ENCODE measurements at places on chromosomes 11 and 22. TPM values are rescaled to one million over a fixed set of nuclear protein-coding genes. Genes with fewer than 3 reads are reported as not detected.

Gene OR51B2
- total RNA-seq = not detected

Gene UBQLN3
- total RNA-seq = 105 TPM

- no peak for DNase-seq
- no peaks in the 10 kb centered on the region for H3K27me3 ChIP-seq
- H3K27ac ChIP-seq = no peak overlapping the region
- no peaks in the 10 kb centered on the region for H3K36me3 ChIP-seq
- H3K4me3 ChIP-seq = no peak overlapping the region
Observed at GRCh38 chr11:111531136-111531535, 9.4 kb upstream of the LAYN start.

- no peak overlapping the region for H3K4me3 ChIP-seq
- no peak overlapping the region for H3K27ac ChIP-seq
Observed at GRCh38 chr22:22880645-22881044, 7.0 kb upstream of the IGLL5 start.

GRCh38 chr22:33163815-33164214 lies 105.6 kb upstream of the SYN3 start:
- H3K36me3 ChIP-seq = no peaks in the 10 kb centered on the region
- H3K4me3 ChIP-seq = no peak overlapping the region
- H3K4me1 ChIP-seq = no peaks in the 10 kb centered on the region
- no peak for DNase-seq
- H3K27ac ChIP-seq = no peak overlapping the region
- no peaks in the 10 kb centered on the region for H3K27me3 ChIP-seq

DNA sequence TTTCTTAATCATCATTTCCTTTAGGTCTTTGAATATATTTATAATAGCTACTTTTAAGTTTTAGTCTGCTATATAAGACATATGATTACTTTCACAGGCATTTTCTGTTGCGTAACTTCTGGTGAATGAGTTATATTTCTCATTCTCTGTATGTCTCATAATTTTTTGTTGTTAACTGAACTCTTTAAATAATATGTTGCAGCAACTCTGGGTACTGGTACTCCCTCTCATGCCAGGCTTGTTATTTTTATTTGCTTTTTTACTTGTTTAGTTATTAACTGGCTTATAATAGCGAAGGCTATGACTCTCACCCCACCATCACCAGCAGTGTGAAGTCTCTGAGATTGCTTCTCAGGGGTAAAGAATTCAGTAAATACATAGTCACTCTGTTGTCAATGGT lies 524.2 kb upstream of the CHORDC1 start:
- no peak overlapping the region for H3K4me3 ChIP-seq
- DNase-seq = no peak
- H3K27me3 ChIP-seq = no peaks in the 10 kb centered on the region
- H3K36me3 ChIP-seq = no peaks in the 10 kb centered on the region

Gene KCNQ1
- 24.2 TPM for total RNA-seq

Gene TANGO2
- 21.5 TPM for total RNA-seq

Gene TPH1
- 1.9 TPM for total RNA-seq

Gene OR51F1
- total RNA-seq = not detected

- H3K4me3 ChIP-seq = no peak overlapping the region
- no peak for DNase-seq
- H3K4me1 ChIP-seq = peaks cover 16% of the 10 kb centered on the region
- no peaks in the 10 kb centered on the region for H3K36me3 ChIP-seq
- no peak overlapping the region for H3K27ac ChIP-seq
- no peaks in the 10 kb centered on the region for H3K27me3 ChIP-seq
Observed at GRCh38 chr11:27281276-27281675, 81.7 kb downstream of the CCDC34 start.

DNA sequence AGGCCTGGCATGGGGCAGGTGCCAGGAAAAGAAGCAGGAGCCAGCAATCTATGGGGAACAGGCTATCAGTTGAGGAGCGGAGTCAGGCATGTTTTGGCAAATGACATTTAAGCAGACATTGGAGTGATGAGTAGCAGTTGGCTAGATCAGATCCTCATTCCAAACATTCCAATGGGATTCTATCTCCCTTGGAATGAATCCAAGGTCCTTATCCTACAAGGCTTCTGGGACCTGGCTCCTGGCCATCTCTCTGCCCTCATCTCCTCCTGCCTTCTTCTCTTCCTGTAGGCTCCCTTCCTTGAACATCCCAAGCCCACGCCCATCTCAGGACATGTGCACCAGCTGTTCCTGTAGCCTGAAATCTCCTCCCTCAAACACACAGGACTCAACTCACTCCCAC lies 1074.5 kb downstream of the TBC1D22A start:
- H3K4me1 ChIP-seq = no peaks in the 10 kb centered on the region
- no peak overlapping the region for H3K4me3 ChIP-seq
- H3K27me3 ChIP-seq = no peaks in the 10 kb centered on the region
- H3K36me3 ChIP-seq = no peaks in the 10 kb centered on the region
- DNase-seq = no peak

GRCh38 chr11:121420398-121420797 lies 31.7 kb upstream of the SORL1 start:
- no peak for DNase-seq
- no peak overlapping the region for H3K4me3 ChIP-seq
- no peaks in the 10 kb centered on the region for H3K36me3 ChIP-seq
- no peaks in the 10 kb centered on the region for H3K27me3 ChIP-seq

Gene OR2AT4
- 0.94 TPM for total RNA-seq

Gene PNPLA3
- 0.93 TPM for total RNA-seq

DNA sequence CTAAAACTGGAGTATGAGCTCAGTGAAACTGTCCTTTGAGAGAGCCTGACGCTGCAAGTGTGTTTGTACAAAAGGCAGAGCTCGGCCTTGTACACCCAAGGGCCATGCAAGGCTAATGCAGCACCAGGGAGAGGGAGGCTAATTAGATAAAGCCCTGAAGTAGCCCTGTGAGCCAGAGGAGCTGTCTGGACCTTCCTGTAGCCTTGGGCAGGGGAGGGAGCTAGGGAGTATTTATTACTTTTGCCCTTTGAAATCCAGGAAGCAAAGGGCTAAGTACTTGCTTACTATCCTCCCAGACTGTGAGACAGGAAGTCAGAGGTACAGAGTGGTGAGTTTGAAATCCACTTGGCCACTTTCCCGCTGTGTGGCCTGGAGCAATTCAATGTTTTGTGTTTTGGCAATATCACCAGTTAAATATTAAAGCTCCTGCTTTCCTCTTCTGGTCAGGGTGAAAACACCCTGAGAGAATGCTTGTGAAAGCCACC lies 10.2 kb upstream of the LDHA start:
- H3K4me3 ChIP-seq = no peak overlapping the region
- DNase-seq = peak; percentile 66
- H3K27ac ChIP-seq = peak overlapping the region; percentile 93
- H3K27me3 ChIP-seq = no peaks in the 10 kb centered on the region
- H3K36me3 ChIP-seq = no peaks in the 10 kb centered on the region

- H3K4me3 ChIP-seq = no peak overlapping the region
- no peak for DNase-seq
- H3K4me1 ChIP-seq = no peaks in the 10 kb centered on the region
- H3K36me3 ChIP-seq = no peaks in the 10 kb centered on the region
- H3K27me3 ChIP-seq = no peaks in the 10 kb centered on the region
- no peak overlapping the region for H3K27ac ChIP-seq
Observed at GRCh38 chr11:66708701-66709100, 20.3 kb downstream of the SPTBN2 start.

DNA sequence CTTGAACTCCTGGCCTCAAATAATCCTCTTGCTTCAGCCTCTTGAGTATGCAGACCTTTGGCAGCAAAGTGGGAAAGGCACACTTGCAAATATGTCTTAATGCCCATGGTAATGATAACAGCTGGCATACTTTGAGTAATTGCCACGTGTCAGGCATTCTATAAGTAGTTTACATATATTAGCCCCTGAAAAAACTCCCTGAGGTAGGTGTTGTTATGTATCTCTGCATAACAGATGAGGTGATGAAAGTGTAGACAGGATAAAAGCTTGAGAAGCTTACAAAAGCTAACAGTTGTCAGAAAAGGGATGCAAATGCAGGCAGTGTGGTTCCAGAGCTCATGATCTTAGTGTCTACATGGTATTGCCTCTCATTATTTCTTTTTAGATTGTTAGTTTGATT lies 291.1 kb upstream of the C11orf87 start:
- no peak for DNase-seq
- no peaks in the 10 kb centered on the region for H3K36me3 ChIP-seq
- no peaks in the 10 kb centered on the region for H3K27me3 ChIP-seq
- no peaks in the 10 kb centered on the region for H3K4me1 ChIP-seq

DNA sequence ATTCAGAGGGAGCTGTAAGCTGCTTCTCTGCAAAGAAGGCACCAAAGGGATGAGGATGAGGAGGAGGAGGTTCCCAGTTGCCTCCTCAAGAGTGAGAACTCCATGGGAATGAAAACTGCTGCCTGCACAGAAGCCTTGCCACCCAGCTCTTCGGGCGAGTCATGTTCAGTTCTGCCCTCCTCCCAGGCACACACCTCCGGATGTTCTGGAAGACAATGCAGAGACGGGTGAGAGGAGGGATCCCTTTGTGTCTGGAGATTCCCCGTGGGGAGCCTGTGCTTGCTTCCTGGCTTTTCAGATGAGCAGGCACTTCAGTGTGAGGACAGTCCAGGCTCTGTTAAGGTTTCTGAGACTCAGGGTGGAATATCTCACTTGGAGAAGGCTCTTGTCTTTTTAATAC lies 295.6 kb downstream of the DDX10 start:
- H3K36me3 ChIP-seq = no peaks in the 10 kb centered on the region
- H3K4me3 ChIP-seq = no peak overlapping the region
- no peaks in the 10 kb centered on the region for H3K27me3 ChIP-seq
- H3K27ac ChIP-seq = no peak overlapping the region
- DNase-seq = no peak

- DNase-seq = no peak
- H3K4me1 ChIP-seq = no peaks in the 10 kb centered on the region
- H3K27me3 ChIP-seq = no peaks in the 10 kb centered on the region
- H3K4me3 ChIP-seq = no peak overlapping the region
- H3K36me3 ChIP-seq = no peaks in the 10 kb centered on the region
Observed at GRCh38 chr11:59417023-59417422, 9.2 kb downstream of the OR5A2 start.

- H3K4me3 ChIP-seq = no peak overlapping the region
- no peak overlapping the region for H3K27ac ChIP-seq
- H3K36me3 ChIP-seq = no peaks in the 10 kb centered on the region
- no peaks in the 10 kb centered on the region for H3K4me1 ChIP-seq
- no peaks in the 10 kb centered on the region for H3K27me3 ChIP-seq
- no peak for DNase-seq
Observed at GRCh38 chr11:77967121-77967520, 27.3 kb downstream of the INTS4 start.

GRCh38 chr11:68216171-68216938 lies 3.3 kb upstream of the KMT5B start:
- H3K4me3 ChIP-seq = no peak overlapping the region
- no peaks in the 10 kb centered on the region for H3K27me3 ChIP-seq

- no peak overlapping the region for H3K4me3 ChIP-seq
- H3K27ac ChIP-seq = no peak overlapping the region
- no peaks in the 10 kb centered on the region for H3K27me3 ChIP-seq
- DNase-seq = no peak
- H3K4me1 ChIP-seq = no peaks in the 10 kb centered on the region
- H3K36me3 ChIP-seq = no peaks in the 10 kb centered on the region
Observed at GRCh38 chr11:71481101-71481960, 28.3 kb downstream of the NADSYN1 start.

Gene APOL3
- 13.6 TPM for total RNA-seq

Gene RASL10A
- total RNA-seq = 7.1 TPM

GRCh38 chr11:1772270-1773130 lies 8.8 kb upstream of the CTSD start:
- H3K4me3 ChIP-seq = no peak overlapping the region
- no peaks in the 10 kb centered on the region for H3K27me3 ChIP-seq
- H3K4me1 ChIP-seq = peaks cover 13% of the 10 kb centered on the region
- DNase-seq = no peak
- H3K27ac ChIP-seq = no peak overlapping the region

GRCh38 chr11:117459979-117460300 lies 132.3 kb downstream of the CEP164 start:
- no peaks in the 10 kb centered on the region for H3K4me1 ChIP-seq
- H3K4me3 ChIP-seq = no peak overlapping the region
- H3K27ac ChIP-seq = no peak overlapping the region
- H3K27me3 ChIP-seq = no peaks in the 10 kb centered on the region
- no peaks in the 10 kb centered on the region for H3K36me3 ChIP-seq
- no peak for DNase-seq

GRCh38 chr11:34514597-34514996 lies 1.0 kb upstream of the ELF5 start:
- H3K4me3 ChIP-seq = no peak overlapping the region
- DNase-seq = no peak
- H3K36me3 ChIP-seq = no peaks in the 10 kb centered on the region
- no peak overlapping the region for H3K27ac ChIP-seq
- no peaks in the 10 kb centered on the region for H3K27me3 ChIP-seq
- H3K4me1 ChIP-seq = no peaks in the 10 kb centered on the region

- no peaks in the 10 kb centered on the region for H3K36me3 ChIP-seq
- DNase-seq = no peak
- H3K4me3 ChIP-seq = no peak overlapping the region
Observed at GRCh38 chr11:34823639-34824038, 92.5 kb downstream of the APIP start.

Gene CTSW
- 0.71 TPM for total RNA-seq

Gene ALG8
- 61.2 TPM for total RNA-seq

- H3K4me1 ChIP-seq = peaks cover 36% of the 10 kb centered on the region
- no peaks in the 10 kb centered on the region for H3K36me3 ChIP-seq
- no peak overlapping the region for H3K4me3 ChIP-seq
- peak; percentile 81 for DNase-seq
- H3K27ac ChIP-seq = peak overlapping the region; percentile 28
Observed at GRCh38 chr11:126102436-126102981, 39.8 kb upstream of the CDON start.

GRCh38 chr11:77882396-77882795 lies 61.5 kb downstream of the AAMDC start:
- H3K4me3 ChIP-seq = no peak overlapping the region
- no peaks in the 10 kb centered on the region for H3K27me3 ChIP-seq
- no peak for DNase-seq
- H3K27ac ChIP-seq = no peak overlapping the region
- no peaks in the 10 kb centered on the region for H3K36me3 ChIP-seq
- H3K4me1 ChIP-seq = no peaks in the 10 kb centered on the region

DNA sequence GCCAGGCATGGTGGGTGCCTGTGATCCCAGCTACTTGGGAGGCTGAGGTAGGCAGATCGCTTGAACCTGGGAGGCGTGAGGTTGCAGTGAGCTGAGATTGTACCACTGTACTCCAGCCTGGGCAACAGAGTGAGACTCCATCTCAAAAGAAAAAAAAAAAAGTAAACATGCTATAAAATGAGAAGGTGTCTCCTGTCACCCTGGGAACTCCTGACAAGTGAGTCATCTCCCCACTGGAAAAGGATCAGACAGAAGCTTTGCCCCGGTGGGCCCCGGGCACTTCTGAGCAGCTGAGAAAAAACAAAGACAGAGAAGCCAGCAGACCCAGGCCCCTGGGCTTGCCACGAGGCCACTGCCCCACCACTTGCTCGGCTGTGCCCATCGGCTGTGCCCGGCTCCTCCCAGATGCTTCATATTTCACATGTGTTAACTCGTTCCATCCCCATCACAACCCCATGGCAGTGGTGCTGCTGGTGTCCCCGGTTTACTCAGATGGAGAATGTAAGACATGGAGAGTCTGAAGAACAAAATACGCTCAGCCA lies 22.3 kb downstream of the TTLL1 start:
- H3K36me3 ChIP-seq = no peaks in the 10 kb centered on the region
- no peaks in the 10 kb centered on the region for H3K27me3 ChIP-seq
- no peak for DNase-seq
- no peak overlapping the region for H3K4me3 ChIP-seq
- no peaks in the 10 kb centered on the region for H3K4me1 ChIP-seq
- no peak overlapping the region for H3K27ac ChIP-seq

Gene DUSP8
- total RNA-seq = 14.4 TPM

Gene APOL1
- 9.4 TPM for total RNA-seq

GRCh38 chr11:120386318-120386717 lies 50.1 kb downstream of the ARHGEF12 start:
- no peaks in the 10 kb centered on the region for H3K27me3 ChIP-seq
- no peak overlapping the region for H3K27ac ChIP-seq
- H3K4me1 ChIP-seq = peaks cover 7% of the 10 kb centered on the region

All from testis (tissue), 5 donors.